ENCODE measurements at places on chromosomes 12 and 14.

DNA sequence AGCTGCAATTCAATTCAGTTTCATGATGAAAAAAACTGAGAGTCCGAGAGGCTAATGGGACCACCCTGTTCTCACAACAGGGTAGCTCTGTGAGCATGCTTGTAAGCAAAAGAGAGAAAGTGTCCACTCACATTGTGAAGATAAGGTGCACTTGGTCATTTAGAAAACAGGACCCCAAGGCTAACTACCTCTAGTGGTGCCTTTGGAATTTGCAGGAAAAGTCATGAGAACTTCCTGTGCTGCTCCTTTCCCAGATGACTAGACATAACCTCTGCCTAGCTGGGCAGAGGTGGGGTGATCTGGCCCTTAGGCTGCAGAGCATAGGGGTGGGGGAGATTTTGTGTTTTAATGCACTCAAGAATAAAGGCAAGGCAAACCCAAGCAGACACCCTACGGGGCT lies 118.9 kb downstream of the STAB2 start:
- no peak overlapping the region for H3K4me3 ChIP-seq
- no peak for DNase-seq
- H3K36me3 ChIP-seq, result no peaks in the 10 kb centered on the region
- no peaks in the 10 kb centered on the region for H3K4me1 ChIP-seq
- no peak overlapping the region for H3K27ac ChIP-seq

- no peak overlapping the region for H3K4me3 ChIP-seq
- no peaks in the 10 kb centered on the region for H3K36me3 ChIP-seq
- no peaks in the 10 kb centered on the region for H3K27me3 ChIP-seq
- H3K27ac ChIP-seq, result no peak overlapping the region
Observed at GRCh38 chr12:131345521-131346436, 365.1 kb upstream of the SFSWAP start.

DNA sequence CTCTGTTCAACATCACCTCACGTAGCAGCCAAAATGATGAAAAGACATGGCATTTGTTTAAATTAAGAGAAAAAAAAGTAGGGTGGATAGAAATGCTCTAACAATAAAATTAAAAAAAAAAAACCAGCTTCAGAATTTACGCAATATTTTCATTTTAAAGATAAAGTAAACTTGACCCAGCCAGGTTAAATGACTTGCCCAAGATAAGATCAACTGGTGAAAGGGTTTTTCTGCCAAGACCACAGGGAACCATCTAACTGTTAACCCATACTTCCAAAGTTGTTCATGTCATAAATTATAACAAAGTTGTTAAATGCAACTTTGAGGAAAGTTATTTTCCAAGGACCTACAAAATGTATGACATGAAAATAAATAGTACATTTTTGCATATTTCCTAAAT lies 129.6 kb upstream of the SOX5 start:
- no peaks in the 10 kb centered on the region for H3K4me1 ChIP-seq
- no peak overlapping the region for H3K27ac ChIP-seq
- H3K36me3 ChIP-seq, result no peaks in the 10 kb centered on the region
- H3K4me3 ChIP-seq, result no peak overlapping the region

DNA sequence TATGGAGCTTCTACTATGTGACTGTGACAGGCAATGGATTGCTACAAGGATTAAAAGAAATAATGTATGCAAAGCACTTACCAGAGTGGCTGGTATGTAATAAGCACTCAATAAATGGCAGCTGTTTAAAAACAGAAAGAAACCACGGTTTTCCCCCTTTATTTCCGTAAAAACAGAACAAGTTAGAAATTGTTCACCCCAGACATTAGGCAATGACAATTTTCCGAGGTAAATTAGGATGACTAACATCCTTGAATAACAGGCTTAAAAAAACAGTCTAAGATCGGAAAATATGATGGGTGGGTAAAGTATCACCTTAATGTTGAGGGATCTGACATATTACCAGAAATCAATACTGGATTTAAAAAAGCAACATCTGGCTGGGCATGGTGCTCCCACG lies 20.9 kb upstream of the CNIH1 start:
- no peaks in the 10 kb centered on the region for H3K36me3 ChIP-seq
- no peak overlapping the region for H3K27ac ChIP-seq
- no peak for DNase-seq
- H3K4me3 ChIP-seq, result no peak overlapping the region
- no peaks in the 10 kb centered on the region for H3K4me1 ChIP-seq
- no peaks in the 10 kb centered on the region for H3K27me3 ChIP-seq

GRCh38 chr12:101847325-101847724 lies 16.6 kb upstream of the GNPTAB start:
- H3K27me3 ChIP-seq, result no peaks in the 10 kb centered on the region
- H3K36me3 ChIP-seq, result no peaks in the 10 kb centered on the region
- H3K27ac ChIP-seq, result no peak overlapping the region
- DNase-seq, result no peak
- no peak overlapping the region for H3K4me3 ChIP-seq
- no peaks in the 10 kb centered on the region for H3K4me1 ChIP-seq

- peak overlapping the region; percentile 43 for H3K27ac ChIP-seq
- no peak for DNase-seq
- no peak overlapping the region for H3K4me3 ChIP-seq
- no peaks in the 10 kb centered on the region for H3K27me3 ChIP-seq
Observed at GRCh38 chr14:34851395-34851794, 23.8 kb downstream of the BAZ1A start.

GRCh38 chr12:52628111-52628507 lies 9.8 kb upstream of the KRT73 start:
- DNase-seq, result no peak
- no peaks in the 10 kb centered on the region for H3K36me3 ChIP-seq
- H3K4me3 ChIP-seq, result no peak overlapping the region
- H3K27me3 ChIP-seq, result peaks cover 46% of the 10 kb centered on the region
- no peaks in the 10 kb centered on the region for H3K4me1 ChIP-seq

- DNase-seq, result no peak
- H3K36me3 ChIP-seq, result peaks cover 10% of the 10 kb centered on the region
- no peak overlapping the region for H3K27ac ChIP-seq
- no peaks in the 10 kb centered on the region for H3K27me3 ChIP-seq
Observed at GRCh38 chr12:6465467-6466183, 4.9 kb downstream of the VAMP1 start.

DNA sequence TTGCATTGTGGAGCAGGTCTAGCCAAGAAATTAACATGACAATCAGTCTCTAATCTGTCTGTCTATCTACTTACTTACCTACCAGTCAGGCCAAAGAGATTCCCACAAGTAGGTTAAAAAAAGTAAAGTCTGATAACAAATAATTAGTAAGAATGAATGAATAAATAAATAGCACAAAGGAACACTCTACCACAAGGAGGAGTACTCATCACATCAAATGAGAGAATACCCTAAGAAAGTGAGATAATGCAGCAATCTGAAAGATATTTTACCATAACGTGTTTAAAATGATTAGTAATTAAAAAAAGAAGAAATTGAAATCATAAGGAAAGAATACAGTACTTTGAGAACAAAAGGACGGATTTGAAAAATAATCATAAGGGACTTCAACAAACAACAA lies 187.2 kb downstream of the SYNE2 start:
- H3K4me3 ChIP-seq, result no peak overlapping the region
- no peak for DNase-seq
- H3K27ac ChIP-seq, result no peak overlapping the region
- no peaks in the 10 kb centered on the region for H3K4me1 ChIP-seq
- no peaks in the 10 kb centered on the region for H3K36me3 ChIP-seq
- H3K27me3 ChIP-seq, result no peaks in the 10 kb centered on the region

GRCh38 chr12:111693818-111694217 lies 8.0 kb downstream of the ACAD10 start:
- no peaks in the 10 kb centered on the region for H3K4me1 ChIP-seq
- H3K27ac ChIP-seq, result no peak overlapping the region
- H3K27me3 ChIP-seq, result no peaks in the 10 kb centered on the region

DNA sequence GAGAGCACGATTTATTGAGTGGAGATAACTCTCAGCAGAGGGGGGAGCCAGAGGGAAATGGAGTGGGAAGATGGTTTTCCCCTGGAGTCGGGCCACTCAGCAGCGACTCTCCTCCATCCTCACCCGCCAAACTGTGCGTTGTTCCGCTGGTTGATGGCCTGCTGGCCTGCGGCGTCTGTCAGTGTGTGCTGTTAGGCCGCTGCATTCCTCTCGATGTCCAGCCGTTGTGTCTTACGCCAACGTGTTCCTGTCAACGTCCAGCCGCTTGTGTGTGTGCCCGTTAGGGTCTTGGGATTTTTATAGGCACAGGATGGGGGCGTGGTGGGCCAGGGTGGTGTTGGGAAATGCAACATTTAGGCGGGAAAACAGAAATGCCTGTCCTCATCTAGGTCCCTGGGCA lies 69.2 kb downstream of the PTPRQ start:
- H3K4me1 ChIP-seq, result no peaks in the 10 kb centered on the region
- H3K27ac ChIP-seq, result no peak overlapping the region
- H3K27me3 ChIP-seq, result no peaks in the 10 kb centered on the region
- no peaks in the 10 kb centered on the region for H3K36me3 ChIP-seq

DNA sequence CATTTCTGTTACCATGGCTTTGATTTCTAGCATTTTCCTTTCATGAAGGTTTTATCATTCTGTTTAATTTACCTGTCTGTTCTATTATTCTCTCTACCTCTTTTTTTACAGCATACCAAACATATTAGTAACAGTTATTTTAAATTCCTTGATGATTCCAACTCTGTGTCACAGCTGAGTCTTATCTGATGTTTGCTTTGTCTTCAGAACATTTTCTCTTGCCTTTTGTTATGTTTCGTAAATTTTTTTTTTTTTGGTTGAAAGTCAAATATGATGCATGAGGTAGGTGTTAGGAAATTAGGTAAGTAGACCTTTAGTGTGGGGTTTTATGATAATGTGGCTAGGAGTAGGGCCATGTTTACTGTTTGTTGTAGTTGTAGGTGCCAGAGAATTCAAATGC lies 496.4 kb downstream of the FOXG1 start:
- DNase-seq, result no peak
- peaks cover 5% of the 10 kb centered on the region for H3K4me1 ChIP-seq
- no peak overlapping the region for H3K4me3 ChIP-seq
- H3K27ac ChIP-seq, result no peak overlapping the region
- H3K27me3 ChIP-seq, result no peaks in the 10 kb centered on the region

GRCh38 chr14:34365309-34365915 lies 96.6 kb downstream of the SPTSSA start:
- peaks cover 49% of the 10 kb centered on the region for H3K4me1 ChIP-seq
- no peak overlapping the region for H3K4me3 ChIP-seq
- no peak overlapping the region for H3K27ac ChIP-seq
- no peaks in the 10 kb centered on the region for H3K27me3 ChIP-seq
- no peaks in the 10 kb centered on the region for H3K36me3 ChIP-seq

GRCh38 chr12:1826867-1827705 lies 6.7 kb downstream of the LRTM2 start:
- no peak for DNase-seq
- H3K36me3 ChIP-seq, result no peaks in the 10 kb centered on the region
- peaks cover 42% of the 10 kb centered on the region for H3K27me3 ChIP-seq
- no peak overlapping the region for H3K27ac ChIP-seq

DNA sequence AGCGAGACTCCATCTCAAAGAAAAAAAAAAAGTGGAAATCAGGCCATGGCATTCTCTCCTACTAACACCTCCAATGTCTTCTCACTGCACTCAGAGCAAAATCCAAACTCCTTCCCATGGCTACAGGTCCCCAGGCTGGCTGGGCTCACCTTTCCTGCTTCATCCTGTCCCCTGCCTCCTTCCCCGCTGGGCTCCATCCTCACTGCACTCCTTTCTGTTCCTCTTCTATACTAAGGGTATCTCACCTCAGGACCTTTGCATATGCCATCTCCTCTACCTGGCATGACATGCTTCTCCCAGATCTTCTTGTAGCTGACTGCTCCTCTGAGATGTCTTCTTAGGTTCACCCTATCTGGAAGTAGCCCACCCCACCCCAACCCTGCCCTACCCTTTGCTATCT lies 111.1 kb downstream of the DPF3 start:
- DNase-seq, result no peak
- no peak overlapping the region for H3K27ac ChIP-seq
- no peak overlapping the region for H3K4me3 ChIP-seq
- peaks cover 3% of the 10 kb centered on the region for H3K27me3 ChIP-seq
- H3K4me1 ChIP-seq, result no peaks in the 10 kb centered on the region

DNA sequence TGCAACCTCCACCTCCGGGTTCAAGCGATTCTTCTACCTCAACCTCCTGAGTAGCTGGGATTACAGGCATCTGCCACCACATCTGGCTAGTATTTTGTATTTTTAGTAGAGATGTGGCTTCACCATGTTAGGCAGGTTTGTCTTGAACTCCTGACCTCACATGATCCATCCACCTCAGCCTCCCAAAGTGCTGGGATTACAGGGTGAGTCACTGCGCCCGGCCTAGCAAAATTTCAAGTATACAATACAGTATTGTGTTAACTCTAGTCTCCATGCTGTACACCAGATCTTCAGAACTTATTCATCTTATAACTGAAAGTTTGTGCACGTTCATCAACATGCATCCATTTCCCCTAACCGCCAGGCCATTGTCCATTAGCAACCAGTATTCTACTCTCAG lies 115.1 kb upstream of the MDGA2 start:
- H3K27me3 ChIP-seq, result no peaks in the 10 kb centered on the region
- no peak overlapping the region for H3K27ac ChIP-seq
- no peaks in the 10 kb centered on the region for H3K36me3 ChIP-seq
- no peak for DNase-seq

- no peak for DNase-seq
- H3K27me3 ChIP-seq, result no peaks in the 10 kb centered on the region
- H3K4me3 ChIP-seq, result no peak overlapping the region
- H3K4me1 ChIP-seq, result no peaks in the 10 kb centered on the region
Observed at GRCh38 chr14:54465654-54466053, 23.1 kb downstream of the GMFB start.

GRCh38 chr12:46360370-46360769 lies 12.2 kb downstream of the SLC38A2 start:
- DNase-seq, result no peak
- H3K4me1 ChIP-seq, result peaks cover 33% of the 10 kb centered on the region
- peaks cover 17% of the 10 kb centered on the region for H3K36me3 ChIP-seq
- H3K4me3 ChIP-seq, result no peak overlapping the region

DNA sequence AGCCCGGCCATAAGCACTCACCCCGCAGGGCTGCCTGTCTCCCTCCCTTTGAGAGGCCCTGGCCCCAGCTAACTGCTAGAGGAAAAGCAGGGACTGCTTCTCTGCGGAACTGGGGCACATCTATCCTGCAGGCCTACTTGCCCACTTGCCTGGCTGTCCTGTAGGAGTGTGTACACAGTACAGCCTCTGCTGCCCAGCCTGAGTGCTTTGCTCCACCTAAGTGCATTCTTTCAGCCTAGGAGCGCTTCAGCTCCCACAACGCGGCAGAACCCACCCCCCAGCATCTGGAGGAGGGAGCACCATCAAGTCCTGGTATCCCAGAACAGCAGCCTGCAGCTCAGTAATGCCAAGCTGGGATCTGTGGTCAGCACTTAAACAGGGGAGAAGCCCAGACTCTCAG lies 79.9 kb upstream of the CD163 start:
- no peak overlapping the region for H3K4me3 ChIP-seq
- no peak for DNase-seq
- no peak overlapping the region for H3K27ac ChIP-seq
- H3K36me3 ChIP-seq, result no peaks in the 10 kb centered on the region

GRCh38 chr14:105146181-105146975 lies 22.2 kb downstream of the JAG2 start:
- no peak for DNase-seq
- no peak overlapping the region for H3K27ac ChIP-seq
- no peak overlapping the region for H3K4me3 ChIP-seq
- H3K27me3 ChIP-seq, result no peaks in the 10 kb centered on the region
- H3K4me1 ChIP-seq, result no peaks in the 10 kb centered on the region

- H3K27ac ChIP-seq, result no peak overlapping the region
- no peaks in the 10 kb centered on the region for H3K27me3 ChIP-seq
- H3K4me3 ChIP-seq, result no peak overlapping the region
- H3K4me1 ChIP-seq, result no peaks in the 10 kb centered on the region
Observed at GRCh38 chr12:50751948-50752721, 11.8 kb upstream of the ATF1 start.

Data from keratinocyte (primary cell).